ENCODE measurements at places on chromosomes 1 and 21.

GRCh38 chr21:17602874-17603273 lies 9.8 kb downstream of the BTG3 start:
- no peak for DNase-seq

GRCh38 chr21:24289539-24289938 lies 1317.7 kb downstream of the MRPL39 start:
- no peak for DNase-seq

GRCh38 chr1:230408971-230409370 lies 17.2 kb downstream of the PGBD5 start:
- no peak for DNase-seq

DNA sequence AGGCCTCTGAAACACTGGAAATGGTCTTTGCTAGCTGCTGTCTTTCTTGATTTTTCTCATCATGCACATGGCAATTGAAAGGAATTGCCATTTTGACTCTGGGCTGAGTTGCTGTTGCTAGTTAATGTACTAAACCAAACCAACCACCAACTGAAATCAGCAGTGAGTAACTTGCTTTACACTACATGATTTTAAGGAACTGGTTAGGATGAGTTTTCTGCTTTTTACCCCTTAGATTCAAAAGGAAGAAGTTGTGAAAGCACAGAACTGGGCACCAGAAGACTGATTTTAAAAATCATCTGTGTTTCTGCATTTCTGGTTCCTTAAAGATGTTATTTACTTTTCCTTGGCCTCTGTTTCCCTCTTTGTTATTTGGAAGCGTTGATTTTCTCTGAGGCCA lies 361.9 kb downstream of the HLX start:
- DNase-seq, result no peak

GRCh38 chr1:106615473-106615872 lies 441.0 kb upstream of the PRMT6 start:
- no peak for DNase-seq

DNA sequence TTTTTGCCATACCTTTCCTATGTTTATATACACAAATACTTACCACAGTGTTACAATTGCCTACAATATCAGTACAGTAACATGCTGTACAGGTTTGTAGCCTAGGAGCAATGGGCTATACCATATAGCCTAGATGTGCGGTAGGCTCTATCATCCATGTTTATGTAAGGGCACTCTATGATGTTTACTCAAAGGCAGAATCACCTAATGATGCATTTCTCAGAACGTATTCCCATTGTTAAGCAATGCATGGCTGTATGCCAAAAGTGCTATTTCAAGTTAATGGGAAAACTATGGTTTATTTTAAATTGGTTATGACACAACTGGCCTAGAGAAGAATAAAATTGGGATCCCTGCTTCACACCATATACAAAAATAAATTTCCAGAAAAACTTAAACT lies 36.9 kb upstream of the DISP1 start:
- DNase-seq, result no peak

- DNase-seq, result no peak
Observed at GRCh38 chr1:41452704-41453290, 31.7 kb downstream of the EDN2 start.
